ENCODE measurements at places on chromosomes 11 and 22.

- DNase-seq: no peak
Measured at GRCh38 chr11:40168414-40168813, 1291.0 kb downstream of the LRRC4C start.

- DNase-seq: no peak
Measured at GRCh38 chr22:38782402-38783094, 11.4 kb downstream of the DNAL4 start.

DNA sequence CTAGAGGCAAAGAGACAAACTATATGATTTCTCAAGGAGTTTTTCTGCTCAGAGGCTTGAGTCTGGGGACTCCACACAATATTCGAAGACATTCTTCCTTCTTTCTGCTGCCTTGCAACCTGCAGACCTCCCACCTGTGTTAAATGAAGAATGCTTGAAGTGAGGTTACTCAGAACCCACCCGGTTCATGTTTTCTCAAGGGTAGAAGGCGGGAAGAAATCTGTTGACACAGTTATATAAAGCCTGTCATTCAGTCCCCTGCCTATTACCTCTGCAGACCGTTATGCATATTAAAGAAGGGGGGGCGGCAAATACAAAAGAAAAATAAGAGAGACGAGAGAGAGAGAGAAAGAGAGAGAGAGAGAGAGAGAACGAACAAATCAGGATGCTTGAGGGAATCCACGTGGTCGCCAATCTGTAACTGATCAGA lies 2.2 kb upstream of the KMT2A start:
- no peak for DNase-seq

DNA sequence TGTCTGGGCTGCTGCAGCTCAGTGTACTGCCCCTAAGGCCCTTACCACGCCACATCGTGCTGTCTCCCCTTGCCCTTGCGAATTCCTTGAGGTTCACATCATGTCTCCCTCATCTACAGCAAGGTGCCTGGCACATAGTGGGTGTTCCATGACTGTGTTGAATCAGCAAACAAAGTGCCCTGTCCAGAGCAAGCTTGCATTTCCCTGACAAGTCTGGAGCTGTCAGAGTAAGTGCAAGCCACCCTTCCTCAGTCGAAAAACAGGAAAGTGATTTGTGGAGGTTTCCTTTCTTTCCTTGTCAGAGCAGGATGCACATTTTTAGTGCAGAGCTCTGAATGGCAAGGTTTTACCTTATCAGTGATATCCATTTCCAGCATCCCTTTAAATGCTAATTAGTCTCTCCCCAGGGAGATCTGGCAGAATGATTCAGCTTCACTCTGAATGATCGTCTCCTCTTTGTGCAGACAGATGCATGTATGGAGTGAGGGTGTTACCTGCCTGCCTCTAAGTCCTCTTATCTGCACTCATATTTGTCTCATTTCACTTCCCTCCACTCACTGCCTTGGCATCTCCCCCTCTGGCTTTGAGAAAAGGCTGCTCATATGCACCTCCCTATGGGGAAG lies 331.2 kb downstream of the TMEM135 start:
- DNase-seq: no peak

DNA sequence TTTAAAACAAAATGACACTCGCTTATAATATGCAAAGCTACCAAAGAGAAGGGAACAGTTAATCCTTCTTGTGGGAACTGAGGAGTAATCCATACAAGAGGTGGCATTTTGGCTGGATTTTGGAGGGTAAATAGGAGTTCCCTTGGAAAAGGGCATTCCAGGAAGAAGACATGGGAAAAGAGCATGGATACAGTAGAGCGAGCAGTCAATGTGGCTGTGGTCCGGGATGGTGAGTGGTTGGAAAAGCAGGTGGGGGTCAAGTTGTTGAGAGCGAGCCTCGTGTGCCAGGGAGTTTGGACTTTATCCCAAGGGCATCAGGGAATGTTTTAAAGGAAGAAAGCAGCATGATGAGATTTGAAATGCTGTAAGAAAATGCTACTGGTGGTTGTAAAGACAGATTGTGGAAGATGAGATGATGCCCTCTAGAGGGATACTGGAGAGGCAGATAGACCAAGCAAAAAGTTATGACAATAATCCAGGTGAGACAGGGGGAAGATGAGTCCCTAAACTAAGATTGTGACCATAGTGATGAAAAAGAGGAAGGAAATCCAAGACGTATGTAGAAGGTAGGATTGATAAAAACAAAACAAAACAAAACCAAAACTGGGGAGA lies 3.8 kb upstream of the MMP7 start:
- no peak for DNase-seq

DNA sequence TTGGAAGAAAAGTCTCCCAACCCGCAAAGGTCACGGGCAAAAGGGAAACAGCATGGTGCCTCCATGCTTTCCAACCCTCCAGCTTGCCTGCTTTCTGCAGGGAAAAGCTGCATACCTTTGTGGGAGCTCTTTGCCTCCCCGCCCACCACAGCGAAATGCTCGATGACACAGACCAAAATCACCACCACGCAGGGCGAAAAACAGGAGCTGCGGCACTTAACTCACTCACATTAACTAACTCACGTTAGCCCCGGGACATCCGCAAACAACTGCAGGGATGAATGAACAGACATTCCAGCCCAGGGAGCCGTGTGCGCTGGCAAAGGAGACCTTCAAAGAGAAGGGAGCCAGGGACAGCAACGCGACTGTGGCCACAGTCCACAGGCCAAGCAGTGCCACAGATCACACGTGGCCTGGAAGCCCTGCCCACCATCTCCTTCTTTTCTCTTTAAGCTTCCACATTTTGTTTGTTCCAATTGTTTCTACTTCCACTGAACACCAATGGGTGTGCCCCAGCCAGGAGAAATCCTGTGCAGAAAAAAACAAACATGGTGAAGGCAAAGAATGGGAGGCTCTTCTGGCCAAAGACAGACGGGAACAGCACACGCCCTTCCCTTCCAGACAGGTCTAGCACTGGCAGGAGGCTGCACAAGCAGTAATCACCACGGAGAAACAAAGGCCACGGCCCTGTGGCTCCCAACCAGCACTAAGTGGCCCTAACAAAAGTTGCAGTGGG lies 39.3 kb downstream of the DUSP8 start:
- no peak for DNase-seq

DNA sequence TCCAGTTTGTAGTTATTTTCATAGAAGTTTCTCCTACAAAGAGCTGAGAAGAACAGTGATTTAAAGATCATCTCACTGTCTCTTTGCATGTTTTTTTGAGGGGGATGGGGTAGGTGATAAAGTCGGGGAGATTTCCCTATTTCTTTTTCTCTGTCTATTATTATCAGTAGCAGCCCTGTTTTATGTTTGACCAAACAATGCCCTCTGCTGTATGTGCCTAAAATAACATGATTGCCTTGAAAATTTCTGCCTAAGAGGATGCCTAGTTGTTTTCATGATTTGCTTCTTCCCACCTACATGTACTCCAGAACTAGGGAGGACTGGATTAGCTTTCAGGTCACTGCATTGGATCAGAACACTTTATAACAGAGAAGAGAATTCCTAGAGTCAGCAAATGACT lies 1330.2 kb downstream of the LRRC4C start:
- no peak for DNase-seq

DNA sequence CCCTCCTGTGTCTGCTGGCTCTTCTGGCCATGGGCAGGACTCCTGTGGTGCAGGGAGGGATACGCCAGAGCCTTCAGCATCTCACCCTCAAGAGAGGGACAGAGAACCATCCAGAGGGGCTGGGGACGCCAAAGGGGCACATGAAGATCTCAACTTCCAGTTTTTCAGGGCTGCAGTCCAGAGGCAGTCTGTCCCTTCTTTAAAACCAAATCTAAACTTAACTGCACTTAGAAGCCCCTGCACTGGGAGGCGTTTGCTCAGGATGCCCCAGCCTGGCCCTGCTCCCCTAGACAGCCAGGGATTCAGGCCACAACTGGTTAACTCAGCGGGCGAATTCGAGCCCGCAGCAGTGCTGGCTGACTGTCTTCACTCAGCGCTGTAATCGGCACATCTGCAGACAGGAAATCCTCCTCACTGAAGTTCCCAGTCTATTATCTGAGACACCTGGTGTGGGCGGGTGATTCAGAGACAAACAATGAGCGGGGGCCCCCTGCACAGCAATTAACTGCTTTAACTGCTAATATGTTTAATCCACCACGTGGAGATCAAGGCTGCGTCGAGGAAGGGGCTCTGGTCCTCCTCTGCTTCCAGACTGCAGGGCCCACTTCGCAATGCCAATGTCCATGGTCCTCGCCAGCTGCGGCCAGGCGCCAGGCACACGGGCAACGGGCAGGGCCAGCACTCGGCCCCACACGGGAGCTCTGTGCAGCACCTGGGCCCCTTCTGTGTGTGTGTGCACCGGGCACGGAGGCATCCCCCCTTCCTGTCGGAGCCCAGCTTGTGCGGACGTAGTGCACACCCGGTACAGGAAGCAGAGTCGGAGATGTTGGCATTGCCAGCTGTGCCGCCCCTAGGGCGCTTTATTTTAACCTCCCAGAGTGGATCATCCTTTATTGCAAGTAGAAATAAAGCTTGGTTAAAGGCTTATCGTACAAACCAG lies 36.9 kb upstream of the GNB1L start:
- no peak for DNase-seq

DNA sequence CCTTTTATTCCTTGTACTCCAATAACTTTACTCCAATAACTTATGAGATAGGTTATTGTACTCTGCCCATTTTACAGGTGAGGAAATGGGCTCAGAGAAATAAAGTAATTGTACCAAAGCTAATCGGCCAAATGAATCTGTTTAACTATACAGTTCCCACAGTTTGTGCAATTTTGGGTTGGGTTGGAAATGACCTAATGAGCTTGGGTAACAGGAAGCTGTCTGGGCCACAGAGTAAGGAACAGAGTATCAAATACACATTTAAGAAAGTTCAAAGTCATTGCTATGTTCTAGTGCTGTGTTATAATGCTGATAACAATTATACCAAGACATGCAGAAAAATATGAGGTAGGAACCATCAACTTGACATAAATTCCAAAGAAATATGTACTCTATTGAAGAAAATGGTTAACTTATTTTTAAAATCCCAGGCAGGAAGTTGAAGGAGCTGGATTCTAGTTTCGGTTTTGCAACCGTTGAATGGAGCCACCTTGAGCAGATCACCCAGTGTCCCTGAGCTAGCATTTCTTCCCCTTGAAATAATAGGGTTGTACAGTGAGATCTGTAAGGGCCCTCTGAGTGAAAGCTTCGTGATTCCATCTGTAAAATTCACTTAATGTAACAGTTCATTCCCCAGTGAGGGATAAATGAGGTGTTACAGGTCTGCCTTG lies 360.9 kb upstream of the NARS2 start:
- no peak for DNase-seq

DNA sequence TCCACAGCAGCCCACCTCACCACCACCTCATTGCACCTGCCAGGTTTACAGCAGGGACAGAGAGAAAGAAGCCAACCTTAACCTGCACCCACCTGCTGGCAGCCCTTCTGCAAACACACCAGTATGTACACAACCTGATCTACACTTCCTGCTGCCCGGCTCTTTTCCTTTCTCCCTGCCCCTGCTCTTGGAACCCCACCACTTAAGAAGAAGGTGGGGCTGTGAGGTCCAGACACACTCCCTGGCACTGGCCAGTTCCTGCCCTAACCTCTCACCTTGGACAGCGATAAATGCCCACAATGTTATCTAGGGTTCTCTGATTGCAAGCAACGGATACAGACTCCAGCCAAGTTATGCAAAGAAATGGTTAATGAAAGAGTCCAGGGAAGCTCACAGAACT lies 10.8 kb upstream of the SLC35C1 start:
- no peak for DNase-seq

- DNase-seq: no peak
Measured at GRCh38 chr22:36151006-36151595, 9.5 kb downstream of the APOL3 start.

- no peak for DNase-seq
Measured at GRCh38 chr11:70092959-70093715, 15.0 kb downstream of the ANO1 start.

GRCh38 chr11:18485913-18486528 lies 30.4 kb downstream of the LDHAL6A start:
- no peak for DNase-seq

- no peak for DNase-seq
Measured at GRCh38 chr22:24284747-24285203, 14.1 kb downstream of the SPECC1L start.

GRCh38 chr11:69126286-69126685 lies 29.4 kb upstream of the SMIM38 start:
- no peak for DNase-seq

- no peak for DNase-seq
Measured at GRCh38 chr11:41879214-41879613, 419.8 kb upstream of the LRRC4C start.

GRCh38 chr22:36065775-36066544 lies 37.3 kb upstream of the RBFOX2 start:
- DNase-seq: peak; percentile 80

GRCh38 chr11:30487200-30487898 lies 98.8 kb downstream of the MPPED2 start:
- DNase-seq: no peak

DNA sequence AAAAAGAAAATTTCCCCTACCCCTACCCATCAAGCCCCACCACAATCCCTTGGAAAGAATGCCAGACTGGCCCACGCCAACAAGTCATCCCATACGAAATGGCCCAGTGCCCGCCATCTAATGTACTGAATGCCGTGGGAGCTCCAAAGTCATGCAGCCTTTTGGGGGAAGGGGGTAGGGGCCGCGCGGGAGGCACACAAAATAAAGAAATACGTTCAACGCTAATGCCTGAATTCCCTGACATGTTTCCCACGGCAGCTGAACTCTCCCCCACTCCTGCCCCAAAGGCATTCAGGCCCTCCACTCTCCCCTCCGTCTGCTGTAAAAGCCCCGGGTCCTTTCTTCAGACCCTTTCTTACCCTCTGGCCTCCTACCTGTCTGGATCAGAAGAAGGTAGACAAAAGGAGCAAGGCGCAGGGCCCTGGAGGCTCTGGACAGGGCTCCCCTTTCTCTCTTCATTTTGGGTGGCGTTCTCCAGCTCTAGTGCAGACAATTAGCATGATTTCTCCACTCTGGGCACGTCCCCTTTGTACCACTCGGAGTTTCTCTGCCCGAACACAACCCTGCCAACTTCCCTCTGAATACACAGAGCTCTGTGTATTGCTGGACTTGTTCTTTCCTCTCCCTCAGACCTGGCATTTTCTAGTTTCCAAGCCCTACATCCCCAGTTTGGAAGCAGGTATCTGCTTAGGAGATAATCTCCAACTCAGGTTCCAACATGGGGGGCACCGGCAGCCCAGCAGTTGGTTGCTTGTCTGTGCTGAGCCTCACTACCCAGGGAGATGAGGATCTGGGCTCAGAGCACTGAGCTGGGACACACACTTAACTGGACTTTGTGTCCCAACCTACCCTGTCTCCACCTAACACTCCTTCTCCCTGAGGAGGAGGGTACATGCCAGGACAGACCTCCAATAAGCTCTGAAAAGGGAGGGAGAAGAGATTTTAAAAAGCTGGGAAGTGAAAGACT lies at the start of gene HEPACAM:
TSS of gene HEPACAM (minus strand) at position 500 of the 967 bp plus-strand sequence. CDS start at position 459, 41 bp downstream.
- DNase-seq: no peak

Data from omental fat pad (tissue), 4 donors.